ENCODE measurements at places on chromosomes 2 and 18. TPM values are rescaled to one million over a fixed set of nuclear protein-coding genes. Genes with fewer than 3 reads are reported as not detected.
A peak's percentile ranks its signal among the peaks of the same experiment; 100 is the strongest.

- no peak for DNase-seq
These were observed 30.8 kb upstream of the POLE4 start for GRCh38 chr2:74927621-74928020.

GRCh38 chr2:121999264-121999663, 243.8 kb downstream of the TSN start:
- DNase-seq: no peak

DNA sequence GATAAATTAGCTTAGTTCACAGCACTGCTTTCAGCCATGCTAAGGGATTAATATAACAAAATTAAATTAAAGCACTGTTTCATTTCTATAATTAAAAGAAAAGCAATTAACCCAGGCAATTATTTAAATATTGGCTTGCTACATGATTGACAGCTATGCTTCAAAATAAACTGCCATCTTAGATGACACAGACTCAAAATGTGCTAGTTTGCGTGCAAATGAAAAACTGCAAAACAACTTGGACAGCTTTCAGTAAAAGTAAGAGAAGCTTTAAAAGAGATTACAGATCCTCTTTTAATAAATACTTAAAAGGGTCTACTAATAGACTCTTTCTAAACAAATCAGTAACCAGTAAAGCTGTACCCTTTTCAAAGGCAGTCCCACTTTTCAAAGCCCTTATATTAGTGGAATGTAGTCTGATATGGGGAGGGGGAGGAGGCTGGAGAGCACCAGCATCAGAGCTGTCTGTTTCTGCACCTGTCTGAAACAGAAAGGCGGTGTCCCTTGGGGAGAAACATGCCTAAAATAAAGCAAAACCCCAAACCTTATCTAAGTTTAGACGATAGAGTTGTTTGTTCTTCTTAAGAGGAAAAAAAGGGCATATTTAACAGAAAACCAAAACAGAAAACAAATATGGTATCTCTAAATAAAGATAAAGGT, 20.8 kb downstream of the EIF2AK3 start:
- DNase-seq: no peak

GRCh38 chr2:160747501-160748170, 254.0 kb upstream of the RBMS1 start:
- DNase-seq: no peak

The BOLL gene
- not detected for total RNA-seq

The CXCR1 gene
- total RNA-seq: 0.25 TPM

GRCh38 chr2:79235135-79235534, 75.6 kb upstream of the REG3A start:
- no peak for DNase-seq

The MAPK4 gene
- 29.1 TPM for total RNA-seq

DNA sequence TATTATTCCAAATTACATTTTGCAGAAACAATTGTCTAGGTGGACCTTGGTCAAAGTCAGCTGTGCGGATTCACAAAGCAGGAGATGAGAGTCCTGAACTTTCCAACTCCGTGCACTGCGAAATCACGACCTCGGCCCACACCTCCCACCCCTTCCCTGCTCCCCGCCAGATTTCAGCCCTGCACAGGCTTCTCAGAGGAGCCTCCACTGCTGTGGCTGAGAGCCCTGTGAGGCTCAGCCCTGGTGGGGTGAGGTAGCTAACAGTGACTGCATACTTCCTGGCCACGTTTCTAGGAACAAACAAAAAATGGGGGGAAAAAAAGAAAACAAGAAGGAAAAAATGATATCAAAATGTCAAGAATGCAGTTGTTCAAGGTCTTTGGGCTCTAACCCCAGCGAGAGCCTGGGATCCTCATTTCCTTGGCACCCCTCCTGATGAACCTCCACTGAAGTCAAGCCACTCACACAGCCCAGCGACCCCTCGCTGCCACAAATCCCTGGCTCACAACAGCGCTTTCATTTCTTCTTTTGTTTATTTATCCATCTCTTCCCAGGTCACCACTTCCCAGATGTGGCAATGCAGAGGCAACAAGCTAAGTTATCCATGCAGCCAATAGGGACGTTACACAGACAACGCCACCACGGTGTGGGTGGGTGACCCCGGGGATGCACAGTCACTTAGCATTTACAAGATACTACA, 729.7 kb upstream of the ID2 start:
- DNase-seq: no peak

DNA sequence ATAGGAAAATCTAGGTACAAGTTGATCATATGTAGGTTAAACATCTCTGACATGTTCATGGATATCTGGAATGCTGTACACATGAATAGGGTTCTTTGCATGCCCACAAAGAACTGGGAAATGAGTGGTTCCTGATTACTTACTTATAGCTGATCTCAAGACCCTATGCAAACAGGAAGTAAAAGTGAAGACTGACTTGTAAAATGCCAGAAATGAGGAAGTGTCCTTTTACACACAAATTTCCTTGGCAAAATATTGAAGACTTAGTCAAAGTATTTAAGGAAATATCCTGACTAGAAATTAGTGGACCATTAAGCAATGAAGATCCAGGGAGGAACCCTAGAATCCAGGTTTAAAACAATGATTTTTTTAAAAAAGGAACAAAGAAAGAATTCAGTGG, 203.7 kb upstream of the DLGAP1 start:
- no peak for DNase-seq

- DNase-seq: no peak
These were observed 95.9 kb upstream of the ZBTB14 start for GRCh38 chr18:5391409-5391808.

The PLCD4 gene
- 0.79 TPM for total RNA-seq

GRCh38 chr2:166900700-166901099, 12.4 kb downstream of the XIRP2 start:
- no peak for DNase-seq

The IL36A gene
- total RNA-seq: not detected

- peak; percentile 28 for DNase-seq
These were observed 43.2 kb downstream of the PSD4 start for GRCh38 chr2:113216891-113217454.

- DNase-seq: no peak
These were observed 568.7 kb upstream of the DSEL start for GRCh38 chr18:68085251-68085650.

The HJURP gene
- 0.94 TPM for total RNA-seq

- DNase-seq: no peak
These were observed 320.3 kb upstream of the VRK2 start for GRCh38 chr2:57726294-57726693.

GRCh38 chr18:61891894-61892293, 913 bp downstream of the RNF152 start:
- DNase-seq: no peak

- no peak for DNase-seq
These were observed 46.4 kb upstream of the IL1R1 start for GRCh38 chr2:102096103-102096502.

- no peak for DNase-seq
These were observed 297.6 kb downstream of the PARD3B start for GRCh38 chr2:204842661-204843485.

DNA sequence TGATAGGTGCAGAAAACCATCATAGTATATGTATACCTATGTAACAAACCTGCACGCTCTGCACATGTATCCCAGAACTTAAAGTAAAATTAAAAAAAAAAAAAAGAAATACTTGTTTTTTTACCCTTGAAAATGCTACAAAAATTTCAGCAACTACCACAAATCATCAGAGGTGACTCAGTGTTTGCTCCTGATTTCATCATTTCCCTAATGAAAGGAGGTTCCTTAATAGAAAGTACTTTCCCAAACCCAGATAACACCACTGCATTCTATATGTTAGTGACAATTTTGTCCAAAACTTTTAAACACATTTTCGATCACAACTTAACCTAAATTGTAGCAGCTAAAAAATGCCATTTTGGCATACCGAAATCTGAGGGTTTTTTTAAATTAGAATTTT, 163.3 kb downstream of the SLC39A10 start:
- no peak for DNase-seq

DNA sequence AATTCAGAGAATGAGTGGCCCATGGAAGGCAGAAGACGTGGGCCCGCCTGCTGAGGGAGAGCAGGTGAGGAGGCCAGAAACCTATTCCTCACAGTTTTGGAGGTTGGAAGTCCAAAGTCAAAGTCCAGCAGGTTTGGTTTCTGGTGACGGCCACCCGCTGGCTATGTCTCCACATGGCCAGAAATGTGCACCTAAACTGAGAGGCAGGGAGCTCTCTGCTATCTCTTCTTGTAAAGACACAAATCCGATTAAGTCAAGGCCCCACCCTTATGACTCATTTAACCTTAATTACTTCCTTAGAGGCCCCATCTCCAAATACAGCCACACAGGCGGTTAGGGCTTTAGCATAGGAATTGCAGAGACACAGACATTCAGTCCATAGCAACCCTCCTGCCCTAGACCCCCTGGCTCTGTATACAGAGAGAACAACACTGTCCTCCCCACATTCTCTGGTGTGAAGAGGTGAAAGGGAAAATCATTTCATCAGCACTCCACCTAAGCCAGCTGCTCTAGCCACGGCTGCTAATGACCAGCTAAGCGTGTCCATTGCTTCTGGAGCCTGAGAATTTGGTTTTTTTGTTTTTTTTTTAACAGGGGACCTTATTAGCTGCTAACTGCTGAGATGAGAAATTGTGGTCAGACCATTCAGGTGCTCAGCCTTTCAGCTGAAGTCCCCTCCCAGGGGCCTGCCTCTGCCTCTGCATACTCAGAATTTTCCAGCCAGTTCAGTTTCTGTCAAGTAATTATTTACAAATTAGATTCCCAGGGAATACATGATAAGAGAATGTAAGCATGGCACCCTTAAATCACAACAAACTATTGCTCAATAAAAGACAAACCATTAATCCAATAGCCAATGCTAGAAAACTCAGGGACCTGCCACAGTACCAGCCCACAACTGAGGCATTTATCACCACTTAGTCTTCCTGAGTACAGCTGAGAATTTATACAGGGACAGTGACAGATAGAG, 368.7 kb upstream of the ID2 start:
- DNase-seq: no peak

DNA sequence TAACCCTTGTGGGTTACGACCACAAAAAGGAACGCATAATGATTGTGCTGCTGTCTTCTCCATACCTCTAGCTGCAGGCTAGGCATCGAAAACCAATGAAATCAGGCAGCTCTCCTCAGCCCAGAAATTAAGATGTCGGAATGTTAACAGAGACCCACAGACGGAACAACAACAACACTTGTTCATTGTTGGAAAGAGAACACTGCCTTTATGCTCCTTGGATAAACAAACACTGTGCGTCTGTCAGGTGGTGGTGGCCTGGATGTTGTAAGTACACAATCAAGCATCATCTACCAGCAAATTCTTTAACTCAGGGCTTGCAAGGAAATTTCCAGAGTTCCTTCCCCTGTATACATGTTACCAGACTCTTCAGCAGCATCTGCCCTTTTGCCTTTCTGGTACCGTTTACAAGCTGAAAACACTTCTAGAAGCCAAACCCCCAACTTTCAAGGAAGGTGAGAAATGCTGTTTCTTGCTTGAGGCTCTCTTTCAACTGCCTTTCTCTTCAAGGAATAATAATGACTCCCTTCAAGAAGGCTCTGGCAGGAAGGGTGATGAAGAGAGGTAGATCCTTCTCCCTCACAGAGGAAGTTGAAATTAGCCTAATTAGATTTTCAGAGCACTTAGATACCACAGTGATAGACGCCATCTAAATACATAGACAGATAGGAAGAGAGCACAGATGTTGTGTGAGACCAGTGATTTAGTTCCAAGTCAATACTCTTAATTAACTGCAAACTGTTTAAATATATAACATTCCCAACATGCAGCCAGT, 332.7 kb downstream of the ZNF521 start:
- DNase-seq: no peak

GRCh38 chr2:29747786-29748470, 173.5 kb downstream of the ALK start:
- no peak for DNase-seq

All from right cardiac atrium (tissue), 5 donors.